ENCODE measurements at places on chromosomes 4 and X. TPM values are rescaled to one million over a fixed set of nuclear protein-coding genes. Genes with fewer than 3 reads are reported as not detected.

DNA sequence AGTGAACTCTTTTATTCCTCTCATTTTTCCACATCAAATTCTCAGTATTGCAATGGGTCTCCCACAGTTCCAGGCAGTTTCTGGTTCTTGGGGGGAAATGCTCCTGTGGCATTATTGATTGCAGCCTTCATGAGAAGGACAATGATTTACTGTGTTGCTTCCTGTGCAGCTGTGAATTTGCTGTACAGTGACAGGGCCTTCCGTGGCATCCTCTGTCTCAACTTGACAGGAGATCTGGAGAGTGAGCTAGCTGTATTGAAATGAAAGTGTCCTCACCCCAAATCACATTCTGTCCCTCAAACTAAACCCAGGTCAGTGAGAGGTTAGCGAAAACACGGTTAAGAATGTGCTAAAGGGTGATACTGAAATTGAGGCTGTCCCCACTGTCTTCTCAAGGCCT is 77.1 kb upstream of the ATOH1 start:
- DNase-seq: no peak

P2RY10 gene
- total RNA-seq: 0.78 TPM

AP1S2 gene
- total RNA-seq: 81.4 TPM

BDH2 gene
- total RNA-seq: 131 TPM

- peak; percentile 21 for DNase-seq
These were observed 172.0 kb upstream of the IL15 start for GRCh38 chr4:141464366-141464765.

DNA sequence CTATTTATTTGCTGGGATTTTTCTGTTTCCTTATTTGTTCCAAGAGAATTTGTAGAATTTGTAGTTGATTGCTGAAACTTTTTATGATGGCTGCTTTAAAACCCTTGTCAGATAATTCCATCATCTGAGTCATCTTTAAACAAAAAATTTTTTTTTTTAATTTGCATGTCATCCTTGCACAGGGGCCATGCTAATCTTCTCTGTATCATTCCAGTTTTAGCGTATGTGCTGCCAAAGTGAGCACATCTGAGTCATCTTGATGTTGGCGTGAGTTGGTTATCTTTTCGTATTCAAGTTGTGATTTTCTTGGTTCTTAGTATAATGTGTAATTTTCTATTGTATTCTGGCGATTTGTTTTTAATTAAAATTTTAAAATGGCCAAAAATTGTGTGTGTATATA is 18.7 kb upstream of the ZNF157 start:
- DNase-seq: no peak

- no peak for DNase-seq
These were observed 921 bp downstream of the PFKFB1 start for GRCh38 chrX:54992911-54993622.

CCDC160 gene
- not detected for total RNA-seq

HTT gene
- 155 TPM for total RNA-seq

- no peak for DNase-seq
These were observed 1317.7 kb downstream of the FSTL5 start for GRCh38 chr4:160846121-160846520.

HPRT1 gene
- 25.0 TPM for total RNA-seq

ABHD18 gene
- 14.6 TPM for total RNA-seq

GRCh38 chr4:10530137-10530786 is 73.0 kb upstream of the ZNF518B start:
- DNase-seq: no peak

GRCh38 chr4:98482503-98482846 is 175.9 kb downstream of the TSPAN5 start:
- DNase-seq: no peak

STATH gene
- total RNA-seq: not detected

GRCh38 chr4:140870427-140870826 is 114.2 kb upstream of the TBC1D9 start:
- peak; percentile 44 for DNase-seq

GRCh38 chr4:145423017-145423708 is 58.5 kb upstream of the SMAD1 start:
- no peak for DNase-seq

- no peak for DNase-seq
These were observed 92.2 kb downstream of the GRIA2 start for GRCh38 chr4:157312702-157313101.

GRCh38 chrX:11655282-11656015 is 10.3 kb downstream of the ARHGAP6 start:
- no peak for DNase-seq

BANK1 gene
- 22.8 TPM for total RNA-seq

DNA sequence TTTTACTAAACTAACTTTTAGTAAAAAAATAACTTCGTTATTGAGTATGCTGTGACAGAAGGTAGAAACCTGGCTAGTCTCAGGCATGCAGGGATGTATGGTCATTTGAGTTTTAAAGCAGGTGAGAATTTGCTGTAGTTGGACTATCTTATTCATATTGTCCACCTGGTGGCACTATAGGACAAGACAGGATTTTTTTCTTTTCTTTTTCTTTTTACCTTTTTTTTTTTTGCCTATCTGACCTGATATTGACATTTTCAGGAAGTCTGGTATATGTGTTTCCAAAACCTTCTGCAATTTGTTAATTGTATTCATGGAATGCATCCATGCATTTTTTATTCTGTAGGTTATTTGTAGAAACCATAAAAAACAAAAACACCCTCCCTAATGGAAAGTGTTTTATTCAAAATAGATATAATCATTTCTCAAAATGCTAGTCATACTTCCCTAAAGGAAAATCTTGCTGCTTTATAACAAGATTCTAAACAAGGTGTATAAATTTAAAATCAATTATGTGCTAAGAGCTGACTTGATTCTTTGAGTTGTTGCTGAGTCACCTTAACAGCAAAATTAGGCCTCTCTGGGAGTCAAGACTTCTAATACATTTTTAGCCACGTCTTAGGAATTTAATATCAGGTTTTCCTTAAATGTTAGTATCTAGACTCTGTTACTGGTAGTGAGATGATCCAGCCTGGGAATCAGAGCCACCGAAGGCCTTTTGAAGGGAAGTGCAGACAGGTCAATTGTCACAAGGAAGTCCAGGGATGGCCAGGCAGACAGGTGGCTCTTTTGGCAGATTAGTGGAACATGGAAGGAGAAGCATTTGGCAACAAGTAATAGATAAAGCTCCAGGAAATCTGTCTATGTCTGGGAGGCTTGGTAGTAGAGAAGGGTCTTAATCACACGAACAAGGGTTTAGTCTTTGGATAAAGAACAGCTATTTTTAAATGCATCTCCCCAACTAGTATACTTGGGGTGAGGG is 201.3 kb upstream of the GNPDA2 start:
- no peak for DNase-seq

GRCh38 chrX:17590892-17591740 is 146.2 kb upstream of the SCML1 start:
- DNase-seq: peak; percentile 66

ATOH1 gene
- total RNA-seq: not detected

GRCh38 chrX:14411326-14411725 is 118.0 kb upstream of the GLRA2 start:
- DNase-seq: no peak

GRCh38 chr4:41189666-41190065 is 24.7 kb downstream of the APBB2 start:
- DNase-seq: no peak

GRCh38 chr4:95869961-95870500 is 30.1 kb downstream of the PDHA2 start:
- no peak for DNase-seq

HPGD gene
- 2.6 TPM for total RNA-seq

POU3F4 gene
- total RNA-seq: not detected

MGAT4D gene
- total RNA-seq: not detected

ART3 gene
- 2.1 TPM for total RNA-seq

- no peak for DNase-seq
These were observed 46.1 kb downstream of the SORCS2 start for GRCh38 chr4:7238300-7238960.

DNA sequence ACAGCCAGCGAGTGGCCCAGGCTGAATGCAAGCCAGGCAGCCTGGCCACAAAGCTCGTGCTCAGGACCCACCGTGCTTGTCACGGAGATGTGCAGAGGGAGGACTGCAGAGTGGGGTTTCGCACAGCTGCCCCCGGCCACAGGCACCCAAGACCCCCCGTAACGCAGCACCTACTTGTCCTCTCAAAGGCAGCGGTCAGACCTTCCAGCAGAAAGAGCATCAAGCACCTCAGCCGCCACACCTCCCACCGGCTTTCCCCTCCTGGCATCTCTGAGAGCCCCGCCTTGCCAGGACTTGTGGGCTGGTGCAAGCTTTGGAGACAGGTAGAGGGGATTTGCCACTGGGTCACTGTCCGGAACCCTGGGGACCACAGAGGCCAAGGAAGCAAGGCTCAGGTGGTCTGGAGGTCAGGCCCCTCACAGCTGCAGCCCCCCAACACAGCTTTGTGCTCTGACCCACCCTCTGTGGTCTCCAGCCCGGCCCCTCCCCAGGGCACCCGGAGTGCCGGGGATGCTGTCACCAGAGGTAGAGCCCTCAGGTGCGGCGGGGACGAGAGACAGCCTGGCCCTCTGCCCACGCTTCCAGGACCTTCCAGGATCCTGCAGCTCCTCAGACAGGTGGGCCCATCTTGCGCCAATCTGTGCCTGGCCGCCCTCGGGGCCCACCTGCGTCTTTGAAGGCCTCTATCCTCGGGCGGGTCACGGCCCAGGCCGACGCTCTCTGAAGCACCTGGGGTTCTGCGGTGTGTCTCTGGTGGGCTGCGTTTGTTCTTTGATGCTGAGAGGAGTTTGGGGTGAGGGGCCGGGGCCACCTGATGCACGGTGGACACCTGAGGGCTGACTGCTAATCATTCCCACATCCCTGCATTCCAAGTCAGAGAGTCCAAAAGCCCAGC is 34.4 kb upstream of the HMX1 start:
- DNase-seq: no peak

DNA sequence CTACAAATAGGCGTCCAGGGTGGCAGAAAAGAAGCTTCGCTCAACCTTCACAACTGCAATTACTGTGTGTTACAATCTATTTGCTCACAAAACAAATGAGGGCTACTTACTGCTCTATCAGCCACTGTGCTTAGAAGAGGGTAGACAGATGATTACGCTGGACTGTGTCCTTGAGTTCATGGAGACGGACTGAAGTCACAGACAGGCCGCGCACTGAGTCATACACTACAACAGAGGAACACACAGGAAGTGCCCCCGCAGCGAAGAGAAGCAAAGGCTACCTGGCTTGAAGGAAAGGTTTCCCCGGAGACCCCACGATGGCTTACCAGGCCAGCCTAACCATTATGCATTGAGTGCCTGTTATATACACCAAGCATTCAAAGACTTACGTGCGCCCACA is 25.6 kb downstream of the FAT1 start:
- no peak for DNase-seq

DNA sequence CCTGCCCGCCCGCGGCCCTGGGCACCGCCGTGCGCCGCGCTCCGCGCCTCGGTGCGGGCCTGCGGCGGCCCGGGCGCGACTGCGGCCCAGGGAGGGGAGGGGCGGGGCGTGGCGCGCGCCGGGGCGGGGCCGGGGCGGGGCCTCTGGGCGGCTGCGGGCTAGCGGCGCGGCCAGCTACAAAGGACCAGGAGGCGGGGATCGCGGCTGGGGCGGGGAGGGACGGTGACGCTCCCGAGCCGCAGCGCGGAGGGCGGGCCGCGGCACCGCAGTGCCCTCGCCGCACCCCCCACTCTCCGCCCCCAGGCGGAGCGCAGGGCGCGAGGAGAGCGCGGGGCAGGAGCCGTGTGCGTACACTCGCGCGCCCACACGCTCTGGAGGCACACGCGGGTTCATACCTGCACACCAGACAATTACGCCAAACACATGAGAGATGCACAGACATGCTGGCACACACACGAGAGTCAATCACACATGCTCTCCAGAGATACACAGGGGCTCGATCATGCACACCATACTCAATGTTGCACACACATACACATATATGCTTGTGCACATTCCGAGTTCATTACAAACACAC is at the start of gene CRMP1:
Gene CRMP1, minus strand, starts transcription at position 83 of the 577 bp plus-strand sequence. CDS start 117 bp downstream, outside the sequence.
- no peak for DNase-seq

PHKA1 gene
- 12.4 TPM for total RNA-seq

DNA sequence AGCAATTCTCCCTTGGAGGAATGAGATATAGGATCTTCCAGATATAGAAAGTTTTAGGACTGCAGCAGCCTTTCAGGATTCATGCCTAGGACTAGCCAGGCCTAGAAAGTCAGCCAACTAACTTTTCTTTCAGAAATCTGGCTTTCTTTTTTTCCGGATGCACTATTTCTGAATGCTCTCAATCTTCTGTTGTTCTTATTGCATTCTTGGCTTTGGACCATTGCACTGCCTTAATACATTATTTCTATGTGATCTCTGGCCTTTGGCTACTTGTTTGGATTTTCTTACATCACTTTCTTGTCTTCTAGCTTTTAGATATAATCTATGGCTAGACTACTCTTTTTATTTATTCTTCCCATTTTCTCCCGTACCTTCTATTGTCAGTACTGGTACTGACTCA is 813.1 kb upstream of the HTR2C start:
- DNase-seq: no peak

- no peak for DNase-seq
These were observed 442.2 kb downstream of the PABPC4L start for GRCh38 chr4:133759428-133759827.

DNA sequence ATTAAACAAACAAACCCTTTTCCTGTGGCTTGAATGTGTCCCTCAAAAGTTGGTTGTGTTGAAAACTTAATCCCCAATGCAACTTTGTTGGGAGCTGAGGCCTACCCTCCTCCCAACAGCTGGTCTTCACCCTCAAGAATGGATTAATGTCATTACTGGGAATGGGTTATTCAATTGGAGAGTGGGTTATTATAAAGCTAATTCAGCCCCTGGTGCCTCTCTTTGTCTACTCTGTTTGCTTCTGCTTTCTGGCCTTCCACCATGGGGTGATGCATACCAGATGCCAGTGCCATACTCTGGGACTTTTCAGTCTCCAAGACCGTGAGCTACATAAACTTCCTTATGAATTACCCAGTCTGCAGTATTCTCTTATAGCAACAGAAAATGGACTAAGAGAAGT is 706.5 kb downstream of the CCSER1 start:
- no peak for DNase-seq

TACC3 gene
- 10.3 TPM for total RNA-seq

DNA sequence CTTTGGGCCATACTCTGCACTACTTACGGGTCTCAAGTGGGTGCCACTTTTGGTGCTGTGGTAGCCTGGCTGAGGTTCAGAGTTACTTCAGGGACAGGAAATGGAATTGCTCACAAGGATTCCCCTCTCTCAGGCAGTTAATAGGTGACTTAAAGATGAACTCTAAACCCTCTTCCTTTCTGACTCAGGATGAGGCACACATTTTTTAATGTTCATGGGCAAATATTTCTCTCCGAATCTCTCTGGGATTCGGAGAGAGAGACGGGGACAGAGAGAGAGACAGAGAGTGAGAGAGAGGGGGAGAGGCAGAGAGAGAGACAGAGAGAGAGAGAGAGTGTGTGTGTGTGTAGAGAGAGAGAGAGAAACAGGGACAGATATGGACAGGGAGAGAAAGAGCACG is 79.8 kb downstream of the NYX start:
- DNase-seq: no peak

TCEAL5 gene
- total RNA-seq: not detected

GRCh38 chrX:17377795-17378194 is 2.8 kb downstream of the NHS start:
- DNase-seq: no peak

CCKAR gene
- total RNA-seq: not detected

GRCh38 chr4:39502019-39502663 is 25.1 kb downstream of the UGDH start:
- DNase-seq: no peak

UGT2B7 gene
- total RNA-seq: not detected

Data from thyroid gland (tissue), 4 donors.